ENCODE measurements at places on chromosomes 5 and 9.

GRCh38 chr9:125650271-125650737 lies 56.7 kb downstream of the MAPKAP1 start:
- no peak for DNase-seq

GRCh38 chr9:100295240-100295639 lies 57.5 kb downstream of the TEX10 start:
- DNase-seq: no peak

- no peak for DNase-seq
Measured at GRCh38 chr9:6106711-6107339, 91.4 kb upstream of the RANBP6 start.

DNA sequence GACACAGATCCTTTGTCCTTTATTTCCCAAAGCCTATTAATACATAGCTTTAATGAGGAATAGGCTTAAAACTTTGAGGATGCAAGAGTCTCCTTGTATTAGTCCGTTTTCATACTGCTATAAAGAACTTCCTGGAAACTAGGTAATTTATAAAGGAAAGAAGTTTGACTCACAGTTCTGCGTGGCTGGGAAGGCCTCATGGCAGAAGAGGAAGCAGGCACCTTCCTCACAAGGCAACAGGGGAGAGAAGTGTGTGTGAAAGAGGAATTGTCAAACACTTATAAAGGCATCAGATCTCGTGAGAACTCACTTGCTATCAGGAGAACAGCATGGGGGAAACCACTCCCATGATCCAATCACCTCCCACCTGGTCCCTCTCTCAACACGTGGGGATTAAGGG lies 5.4 kb upstream of the CLK4 start:
- DNase-seq: no peak

- DNase-seq: no peak
Measured at GRCh38 chr9:125977223-125977622, 230.1 kb downstream of the PBX3 start.

GRCh38 chr5:167851416-167851815 lies 440.0 kb upstream of the WWC1 start:
- DNase-seq: no peak

DNA sequence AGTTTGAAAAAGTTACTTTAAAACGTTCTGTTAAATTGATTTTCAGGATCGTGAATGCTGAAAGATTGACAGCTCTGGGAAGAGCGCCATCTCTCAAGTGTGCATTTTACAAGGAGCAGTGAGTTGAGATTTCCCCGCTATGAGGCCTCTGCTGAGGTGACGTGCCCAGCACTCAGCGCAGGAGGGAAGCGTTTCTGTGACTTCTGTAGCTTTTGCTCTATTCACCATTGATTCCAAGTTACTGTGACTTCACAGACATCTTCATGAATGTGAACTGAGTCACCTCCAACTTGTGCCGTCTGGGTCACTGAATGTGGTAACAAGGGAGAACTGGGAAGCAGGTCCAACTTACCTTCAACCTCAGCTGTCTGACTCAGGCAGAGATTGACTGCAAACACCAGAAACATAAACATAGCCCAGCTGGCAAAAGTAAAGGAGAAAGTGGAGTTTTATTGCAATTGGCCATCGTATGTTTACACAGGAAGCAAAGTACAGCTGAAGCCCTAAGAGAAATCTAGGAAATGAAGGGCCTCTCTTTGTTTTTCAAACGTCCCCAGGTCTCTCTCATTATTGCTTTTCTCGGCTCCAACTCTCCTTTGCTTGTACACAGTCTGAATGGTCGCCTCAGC lies 428.8 kb upstream of the CLINT1 start:
- DNase-seq: no peak

DNA sequence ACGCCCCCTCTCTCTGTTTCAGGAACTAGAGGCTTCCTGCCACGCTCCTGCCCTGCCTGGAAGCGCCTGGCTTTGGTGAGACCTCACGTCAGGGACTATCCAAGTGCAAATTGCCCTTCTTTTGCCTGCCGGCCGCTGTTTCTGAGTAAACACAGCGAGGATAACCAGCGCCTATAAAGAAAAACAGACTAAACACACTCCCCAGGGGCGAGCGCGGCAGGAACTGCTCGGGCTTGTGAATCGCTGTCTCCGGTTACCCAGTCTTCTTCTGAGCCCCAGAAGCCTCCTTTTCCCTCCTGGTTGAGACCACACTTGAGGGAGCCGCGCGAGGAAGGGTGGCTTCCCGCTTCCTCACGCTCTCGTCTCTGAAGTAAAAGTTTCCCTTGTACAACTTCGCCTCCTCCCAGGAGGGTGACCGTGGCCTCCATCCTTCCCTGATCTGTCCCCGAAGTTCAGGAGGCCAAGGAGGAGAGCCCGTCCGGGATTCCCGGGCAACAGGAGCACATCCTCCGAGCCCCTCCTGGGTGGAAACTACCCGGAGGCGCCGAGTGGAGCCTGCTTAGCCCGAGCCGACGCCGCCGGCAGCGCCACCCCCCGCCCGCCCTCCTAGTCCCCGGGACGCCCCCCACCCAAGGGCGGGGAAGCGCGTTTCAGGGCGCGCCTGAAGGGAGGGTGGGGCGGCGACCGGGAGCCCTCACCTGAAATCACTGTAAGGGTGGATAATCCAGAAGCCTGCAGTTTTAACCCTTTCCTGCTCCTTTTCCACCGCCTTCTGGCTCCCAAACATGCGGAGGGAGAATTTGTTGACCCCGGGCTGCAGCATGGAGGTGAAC lies 993 bp downstream of the HCN1 start:
- DNase-seq: no peak

GRCh38 chr9:33184963-33185362 lies 17.8 kb upstream of the B4GALT1 start:
- no peak for DNase-seq

DNA sequence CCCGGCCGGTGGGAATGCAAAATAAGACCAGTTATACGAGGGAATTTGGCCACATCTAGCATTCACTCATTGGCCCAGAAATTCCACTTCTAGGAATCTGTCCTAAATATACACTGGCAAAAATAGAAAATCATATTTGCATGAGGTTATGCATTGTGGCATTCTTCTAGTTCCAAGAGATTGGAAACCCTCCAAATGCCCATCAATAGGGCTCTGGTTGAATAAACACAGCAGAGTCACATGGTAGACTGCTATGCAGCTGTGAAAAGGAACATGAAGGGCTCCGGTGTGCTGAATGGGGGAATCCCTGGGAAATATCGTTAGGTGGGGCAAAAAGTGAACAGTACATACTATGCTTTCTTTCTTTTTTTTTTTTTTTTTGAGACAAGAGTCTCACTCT lies 36.8 kb downstream of the PTGES start:
- DNase-seq: no peak

- no peak for DNase-seq
Measured at GRCh38 chr9:137956039-137956438, 78.5 kb downstream of the CACNA1B start.

DNA sequence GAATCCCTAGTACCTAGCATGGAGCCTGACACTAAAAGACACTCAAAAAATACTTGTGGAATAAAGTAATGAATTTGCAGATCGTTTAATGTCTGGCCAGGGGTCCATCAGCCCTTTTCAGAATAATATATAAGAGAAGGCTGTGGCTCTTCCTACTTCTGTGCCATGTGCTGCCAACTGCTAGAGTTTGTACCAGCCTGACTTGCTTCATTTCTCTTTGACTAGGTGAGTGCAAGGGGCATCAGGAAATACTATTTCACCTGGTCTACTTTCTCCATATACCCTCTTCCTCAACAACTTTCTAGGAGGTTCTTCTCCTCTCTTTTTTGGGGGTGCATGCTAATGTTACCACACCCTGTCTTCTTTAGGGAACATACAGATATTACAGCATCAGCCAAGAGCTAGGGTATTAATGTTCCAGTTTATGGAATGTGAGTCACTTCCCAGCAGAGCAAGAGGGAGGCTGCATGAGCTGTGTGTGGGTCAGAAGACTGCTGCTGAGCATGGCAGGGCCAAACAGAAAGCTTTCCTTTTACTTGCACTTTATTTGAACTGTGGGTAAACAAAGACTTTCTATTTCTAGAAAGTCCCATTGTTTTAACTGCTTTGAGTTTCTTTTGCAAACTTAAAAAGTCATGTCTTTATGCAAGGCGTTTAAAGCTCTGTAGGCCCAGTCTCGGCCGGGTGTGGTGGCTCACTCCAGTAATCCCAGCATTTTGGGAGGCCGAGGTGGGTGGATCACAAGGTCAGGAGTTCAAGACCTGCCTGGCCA lies 158.9 kb downstream of the ADAMTSL1 start:
- no peak for DNase-seq

DNA sequence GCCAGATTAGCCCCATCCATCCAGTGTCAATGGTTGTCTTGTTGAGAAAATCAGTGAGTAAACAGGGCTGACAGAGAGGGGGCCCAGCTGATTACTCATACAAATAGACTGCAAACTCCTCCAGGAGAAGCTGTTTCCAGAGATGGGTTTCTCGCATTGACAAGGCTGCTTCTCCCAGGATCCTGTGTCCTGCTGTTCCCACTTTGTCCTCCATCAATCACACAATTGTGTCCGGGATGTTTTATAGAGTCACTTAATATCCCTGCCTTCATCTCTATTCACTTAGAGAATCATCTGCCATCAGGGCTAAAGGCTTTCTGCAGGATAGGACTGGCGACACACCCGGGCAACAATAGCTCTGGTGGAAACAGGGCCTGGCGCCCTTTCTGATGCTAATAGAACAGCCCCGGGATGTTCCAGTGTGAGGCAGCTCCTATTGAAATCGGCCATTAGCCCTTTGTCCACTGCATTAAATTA lies 71.7 kb upstream of the TBCA start:
- no peak for DNase-seq

GRCh38 chr5:133159543-133159942 lies 107.7 kb downstream of the HSPA4 start:
- DNase-seq: no peak

GRCh38 chr5:68494771-68495170 lies 279.2 kb downstream of the PIK3R1 start:
- no peak for DNase-seq

DNA sequence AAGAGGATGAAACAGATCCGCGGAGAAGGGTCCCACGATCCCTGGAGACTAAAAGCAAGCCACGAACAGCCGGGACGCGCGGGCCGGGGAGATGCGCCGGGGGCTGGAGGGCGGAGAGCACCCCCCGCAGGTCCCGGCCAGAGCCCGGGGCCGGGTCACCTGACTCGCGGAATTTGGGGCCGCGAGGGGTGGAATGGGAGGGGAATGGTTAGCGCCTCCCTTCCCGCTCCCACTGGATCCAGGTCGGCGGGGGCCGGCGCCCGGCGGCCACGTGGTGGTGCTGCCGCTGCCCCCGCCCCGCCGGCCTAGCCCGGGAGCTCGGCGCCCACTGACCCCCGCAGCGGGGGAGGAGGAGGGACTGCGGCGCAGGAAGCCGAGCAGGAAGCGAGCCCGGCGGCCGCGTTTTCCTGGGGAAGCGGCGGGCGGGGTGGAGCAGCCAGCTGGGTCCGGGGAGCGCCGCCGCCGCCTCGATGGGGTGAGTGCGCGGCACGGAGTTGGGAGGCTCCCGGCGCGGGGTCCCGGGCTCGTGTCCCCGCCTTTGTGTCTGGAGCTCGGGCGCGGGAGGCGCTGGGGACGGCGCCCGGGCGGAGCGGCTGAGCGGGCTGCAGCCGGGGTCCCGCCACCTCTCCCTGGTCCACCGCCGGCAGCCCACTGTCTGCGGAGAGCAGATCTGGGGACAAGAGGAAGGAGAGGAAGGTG lies at the start of gene RAI14:
TSS of gene RAI14 (plus strand) at position 328 of the 699 bp plus-strand sequence. CDS start 30,592 bp downstream, outside the sequence.
- DNase-seq: peak; percentile 9

DNA sequence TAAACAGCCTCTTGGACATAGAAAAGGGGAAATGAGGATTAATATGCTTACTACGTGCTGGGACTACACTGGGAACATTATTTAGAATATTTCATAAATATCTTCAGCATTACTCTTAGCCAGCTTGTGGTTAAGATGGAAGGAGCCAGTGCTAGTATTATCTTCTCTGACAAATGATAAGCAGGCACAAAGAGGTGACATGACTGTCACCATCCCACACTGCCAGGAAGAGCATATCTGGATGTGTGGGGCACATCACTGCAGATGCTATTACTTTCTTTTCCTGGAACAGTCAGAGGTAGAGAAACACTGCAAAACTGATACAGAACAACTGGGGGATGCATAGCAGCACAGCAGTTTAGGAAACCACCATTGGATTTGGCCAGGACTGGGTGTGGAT lies 281.0 kb upstream of the TNC start:
- no peak for DNase-seq

DNA sequence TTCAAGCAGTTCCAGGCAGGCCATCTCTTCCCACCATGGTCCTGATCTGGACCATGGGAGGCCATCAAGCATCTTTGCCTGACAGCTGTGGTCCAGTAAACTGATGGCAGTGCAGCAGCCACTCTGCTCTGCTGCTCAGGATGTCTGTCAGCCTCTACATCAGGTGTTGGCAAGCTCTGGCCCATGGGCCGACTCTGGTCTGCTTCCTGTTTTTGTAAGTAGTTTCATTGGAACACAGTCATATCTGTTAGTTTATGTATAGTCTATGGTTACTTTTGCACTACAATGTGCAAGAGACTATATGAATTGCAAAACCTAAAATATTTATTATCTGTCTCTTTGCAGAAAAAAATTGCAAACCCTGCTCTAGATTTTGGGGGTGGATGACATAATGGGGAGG lies 225.0 kb downstream of the KCTD16 start:
- no peak for DNase-seq

GRCh38 chr9:115997923-115998322 lies 155.7 kb upstream of the PAPPA start:
- no peak for DNase-seq

DNA sequence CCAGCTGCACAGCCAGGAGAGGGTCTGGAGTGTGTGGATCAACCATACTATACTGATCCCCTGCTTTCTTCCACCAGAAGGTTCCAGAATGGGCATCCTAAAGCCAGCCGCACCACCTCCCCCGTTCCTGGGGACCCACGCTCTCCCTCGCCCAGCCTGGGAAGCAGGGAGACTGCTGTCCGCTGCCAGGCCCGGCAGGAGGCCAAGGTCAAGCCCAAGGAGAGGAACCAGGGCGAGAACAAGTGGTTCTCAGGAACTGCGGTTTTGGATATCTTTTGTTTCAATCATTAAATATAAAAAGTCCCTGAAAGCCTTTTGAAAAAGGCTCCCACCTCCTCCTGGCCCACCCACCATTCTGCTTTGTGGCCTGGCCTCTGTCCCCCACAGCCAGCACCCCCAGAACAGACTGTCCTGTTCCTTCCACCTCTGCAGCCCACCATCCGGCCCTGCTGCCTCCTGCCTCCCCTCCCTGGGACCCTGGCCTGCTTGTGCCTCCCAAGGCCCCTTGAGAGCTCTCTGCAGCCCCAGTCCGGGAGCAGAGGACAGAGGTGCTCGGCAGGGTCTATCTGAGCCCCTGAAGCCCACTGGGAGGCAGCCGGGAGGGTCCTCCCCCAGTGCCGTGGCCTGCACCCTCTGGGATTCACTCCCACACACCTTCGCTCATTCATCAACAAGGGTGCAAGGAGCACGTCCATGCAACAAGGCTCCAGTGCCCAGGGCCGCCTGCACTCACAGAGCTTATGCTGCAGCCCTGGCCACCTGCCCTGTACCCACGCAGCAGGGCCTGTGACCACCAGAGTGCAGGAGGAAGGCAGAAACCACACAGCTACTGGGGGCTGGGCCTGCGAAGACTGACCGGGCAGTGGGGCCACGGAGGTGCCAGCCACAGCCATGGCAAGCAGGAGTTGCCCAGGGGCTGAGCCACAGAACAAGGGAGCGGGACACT lies 614 bp upstream of the LCN6 start:
- no peak for DNase-seq

- DNase-seq: peak; percentile 11
Measured at GRCh38 chr5:132011622-132012343, at the start of gene ACSL6. Gene ACSL6, minus strand, starts transcription at chr5:132011658. Its CDS starts 105 bp downstream, at chr5:132011553.
